Mesangial cell (primary cell): ENCODE measurements at places on chromosomes 1 and 21. TPM values are rescaled to one million over a fixed set of nuclear protein-coding genes. Genes with fewer than 3 reads are reported as not detected.

The KRTAP6-2 gene
- total RNA-seq = not detected in 2 replicates

The PRR9 gene
- total RNA-seq = not detected in 2 replicates

The OPRD1 gene
- under 0.01 TPM in 2 replicates for total RNA-seq

The CDK11A gene
- total RNA-seq = 6.2 and 6.5 TPM in 2 replicates

The COL11A1 gene
- total RNA-seq = 1.8 and 14.2 TPM in 2 replicates

The KRTAP11-1 gene
- not detected in 2 replicates for total RNA-seq

The ANKRD35 gene
- 0.13 and 0.49 TPM in 2 replicates for total RNA-seq

The INAVA gene
- total RNA-seq = 23.2 and 35.4 TPM in 2 replicates

The KCNE2 gene
- total RNA-seq = not detected in 2 replicates

The KRTAP10-4 gene
- total RNA-seq = not detected in 2 replicates

The FABP3 gene
- total RNA-seq = 6.7 and 18.1 TPM in 2 replicates

The TMPRSS15 gene
- total RNA-seq = not detected in 2 replicates

The EPHA10 gene
- not detected in 2 replicates for total RNA-seq

The TMEM61 gene
- total RNA-seq = 0.89 TPM in 1 of 2 replicates, not detected in the other

The FAM72B gene
- total RNA-seq = 1.6 and 4.1 TPM in 2 replicates

The PDE9A gene
- total RNA-seq = not detected in 2 replicates

The OR1C1 gene
- total RNA-seq = not detected in 2 replicates

The CYP4A22 gene
- not detected in 2 replicates for total RNA-seq

The CCDC181 gene
- total RNA-seq = 0.38 and 0.65 TPM in 2 replicates

The HUNK gene
- 0.13 and 0.16 TPM in 2 replicates for total RNA-seq

The GSTM1 gene
- 32.2 TPM in 1 of 2 replicates, not detected in the other for total RNA-seq

The DDR2 gene
- 4.6 and 11.5 TPM in 2 replicates for total RNA-seq

The CCDC30 gene
- 0.49 and 2.4 TPM in 2 replicates for total RNA-seq

The CADM3 gene
- total RNA-seq = not detected in 2 replicates

The SPRR1B gene
- not detected in 2 replicates for total RNA-seq

The CD160 gene
- not detected in 2 replicates for total RNA-seq

The LRRC53 gene
- total RNA-seq = not detected in 2 replicates

The BRDT gene
- total RNA-seq = not detected in 2 replicates

The RGS21 gene
- total RNA-seq = not detected in 2 replicates

The MYCL gene
- total RNA-seq = 0.63 and 2.1 TPM in 2 replicates

The THEM5 gene
- not detected in 2 replicates for total RNA-seq

The FCRL5 gene
- not detected in 2 replicates for total RNA-seq
